ENCODE measurements at places on chromosomes 1 and 21.

- DNase-seq: no peak
These were observed 155.5 kb downstream of the GLUL start for GRCh38 chr1:182235952-182236650.

DNA sequence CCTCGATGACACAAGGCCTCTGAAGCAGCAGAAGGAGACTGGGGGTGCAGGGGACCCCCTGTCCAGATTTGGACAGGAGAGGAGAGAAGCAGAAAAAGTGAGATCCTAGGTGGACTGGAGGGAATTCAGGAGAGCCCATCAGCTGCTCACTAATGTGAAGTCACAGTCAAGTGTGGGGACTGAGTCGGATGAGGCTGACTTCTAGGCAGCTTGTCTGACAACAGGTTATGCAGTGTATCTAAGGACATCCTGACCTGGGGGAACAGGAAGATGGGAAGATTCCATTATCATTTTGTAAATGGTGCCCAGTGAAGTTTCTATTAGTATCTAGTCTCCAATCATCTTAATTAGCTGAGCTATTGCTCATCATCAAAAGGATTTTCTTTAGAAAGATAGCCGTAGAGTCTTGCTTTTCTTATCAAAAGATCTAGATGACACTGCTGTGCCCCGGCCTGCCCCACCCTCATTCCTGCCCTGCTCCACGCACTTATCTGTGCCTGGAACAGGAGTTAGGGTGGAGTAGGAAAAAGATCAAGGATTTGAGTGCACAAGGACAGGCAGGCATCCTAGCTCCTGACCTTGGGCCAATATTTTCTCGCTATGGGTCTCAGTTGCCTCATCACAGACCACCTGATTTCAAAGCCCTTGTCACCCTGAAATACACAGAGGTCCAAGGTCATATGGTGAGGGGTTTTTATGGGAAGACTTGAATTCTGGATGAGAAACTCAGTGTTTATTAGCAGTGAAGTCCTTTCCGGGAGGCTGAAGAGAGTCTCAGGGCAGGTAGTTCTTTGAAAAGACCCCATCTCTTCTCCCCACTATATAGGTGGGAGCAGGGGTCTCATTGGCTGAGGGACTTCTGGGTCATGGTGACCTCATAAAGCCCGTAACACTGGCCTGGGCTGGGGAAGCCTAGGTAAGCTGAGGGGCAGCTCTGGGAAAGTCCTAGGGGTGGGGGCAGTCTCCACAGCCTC is at the start of gene MROH7:
Gene MROH7, plus strand, starts transcription at position 924 of the 974 bp plus-strand sequence. CDS start 11,141 bp downstream, outside the sequence.
- DNase-seq: no peak

DNA sequence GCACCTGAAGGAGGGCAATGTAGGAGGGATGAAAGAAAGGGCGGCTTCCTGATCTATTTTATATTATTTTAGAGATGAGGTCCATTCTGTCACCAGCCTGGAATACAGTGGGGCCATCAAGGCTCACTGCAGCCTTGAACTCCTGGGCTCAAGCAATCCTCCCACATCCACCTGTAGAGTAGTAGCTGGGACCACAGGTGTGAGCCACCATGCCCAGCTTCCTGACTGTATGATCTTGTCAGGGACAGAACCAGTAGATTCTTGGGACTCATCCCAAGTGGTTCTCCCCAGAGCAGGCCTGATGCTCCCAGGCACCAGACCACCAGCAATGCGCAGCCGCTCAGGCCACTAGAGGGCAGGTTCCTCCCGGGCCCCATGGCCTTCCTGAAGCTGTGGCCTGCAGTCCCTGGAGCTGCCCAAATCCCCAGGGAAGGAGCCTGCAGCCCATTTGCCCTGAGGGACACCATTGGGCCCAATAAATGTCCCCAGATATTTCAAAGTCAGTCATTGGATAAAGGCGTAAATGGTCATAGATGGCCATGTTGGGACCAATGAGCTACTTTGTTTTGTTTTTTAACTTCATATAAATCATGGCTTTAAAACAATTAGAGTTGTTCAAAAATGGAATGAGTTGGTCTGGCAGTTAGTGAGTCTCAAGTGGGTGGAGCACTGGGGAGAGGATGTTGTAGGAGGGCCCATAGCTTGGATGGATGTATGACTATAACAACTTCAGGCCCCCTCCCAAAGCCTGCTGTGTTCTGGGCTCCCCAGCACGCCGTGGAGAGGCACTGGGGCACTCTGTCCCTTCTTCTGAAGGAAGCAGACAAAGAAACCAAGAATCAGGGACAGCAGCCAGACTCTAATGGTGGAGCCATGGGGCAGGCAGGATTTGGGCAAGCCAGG is 44.7 kb upstream of the GOLT1A start:
- peak; percentile 78 for DNase-seq

DNA sequence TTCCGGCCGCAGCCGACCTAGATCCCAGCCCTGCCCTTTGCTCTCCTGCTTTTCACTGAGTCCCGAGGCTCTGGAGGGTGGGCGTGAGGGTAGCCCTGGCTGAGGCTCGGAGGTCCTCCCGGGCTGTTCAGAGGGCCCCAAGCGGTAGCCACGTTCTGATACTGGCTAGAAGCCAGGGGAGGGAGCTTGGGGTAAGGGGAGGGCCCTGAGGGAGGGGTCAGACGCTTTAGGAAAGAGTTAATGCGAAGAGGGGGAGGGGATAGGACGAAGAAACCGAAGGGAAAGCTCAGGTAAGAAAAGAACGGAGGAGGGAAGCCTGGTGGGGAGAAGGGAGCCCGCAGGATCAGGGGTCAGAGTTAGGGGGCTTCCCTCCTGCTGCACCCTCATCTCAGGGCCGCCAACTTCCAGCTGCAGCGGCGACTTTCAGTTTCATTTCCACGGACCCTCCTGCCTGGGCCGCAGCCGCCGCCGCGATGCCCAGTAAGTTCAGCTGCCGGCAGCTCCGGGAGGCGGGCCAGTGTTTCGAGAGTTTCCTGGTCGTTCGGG is at the start of gene MOV10:
Gene MOV10, plus strand, starts transcription at position 220 of the 546 bp plus-strand sequence. Its CDS starts 254 bp downstream, at position 474.
- peak; percentile 61 for DNase-seq

DNA sequence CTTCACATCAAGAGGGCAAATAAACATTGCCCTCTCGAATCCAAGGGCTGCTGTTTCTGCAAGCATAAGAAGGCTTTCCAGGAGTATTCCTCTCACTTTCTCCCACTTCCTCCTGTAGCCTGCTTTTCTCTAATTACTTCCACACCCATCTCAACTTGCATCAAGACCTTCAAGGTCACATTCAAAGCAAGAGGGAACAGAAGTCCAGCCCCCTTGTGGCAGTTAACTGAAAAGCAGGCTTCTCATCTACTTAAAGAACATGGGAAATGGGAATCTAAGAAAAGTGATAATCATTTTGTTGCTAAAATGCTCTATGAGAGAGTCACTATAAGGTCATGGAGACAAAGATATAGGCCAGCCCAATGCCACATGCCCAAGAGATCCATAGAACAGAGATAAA is 874.4 kb downstream of the KCNT2 start:
- DNase-seq: peak; percentile 28

GRCh38 chr1:58978096-58978495 is 194.2 kb upstream of the JUN start:
- no peak for DNase-seq

- no peak for DNase-seq
These were observed 755 bp upstream of the THRAP3 start for GRCh38 chr1:36223381-36223995.

DNA sequence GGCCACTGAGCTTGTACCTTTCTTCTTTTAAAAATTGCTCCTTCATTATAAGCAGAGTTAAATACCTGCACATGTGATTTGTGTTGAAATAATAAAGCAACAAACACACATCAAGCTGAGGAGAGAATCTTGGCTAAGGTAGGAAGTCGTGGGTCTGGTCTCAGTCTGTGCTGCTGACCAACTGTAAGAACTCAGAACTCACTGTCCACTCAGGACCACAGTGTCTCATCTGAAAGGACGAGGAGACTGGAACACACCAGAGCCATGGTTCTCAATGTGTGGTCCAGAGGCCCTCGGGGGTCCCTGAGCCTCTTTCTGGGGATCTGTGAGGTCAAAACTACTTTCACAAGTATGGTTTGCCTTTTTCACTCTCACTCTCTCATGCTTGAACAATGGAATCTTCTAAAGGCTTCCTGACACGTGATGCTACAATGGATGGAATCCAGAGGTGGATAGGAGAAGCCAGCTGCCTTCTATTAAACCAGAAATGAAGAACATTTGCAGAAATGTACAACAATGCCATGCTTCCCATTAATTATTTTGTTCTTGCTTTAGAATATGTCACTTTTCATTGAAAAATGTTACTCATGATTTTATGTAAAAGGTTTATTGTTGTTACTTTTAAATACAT is 17.3 kb upstream of the ETS2 start:
- DNase-seq: no peak

DNA sequence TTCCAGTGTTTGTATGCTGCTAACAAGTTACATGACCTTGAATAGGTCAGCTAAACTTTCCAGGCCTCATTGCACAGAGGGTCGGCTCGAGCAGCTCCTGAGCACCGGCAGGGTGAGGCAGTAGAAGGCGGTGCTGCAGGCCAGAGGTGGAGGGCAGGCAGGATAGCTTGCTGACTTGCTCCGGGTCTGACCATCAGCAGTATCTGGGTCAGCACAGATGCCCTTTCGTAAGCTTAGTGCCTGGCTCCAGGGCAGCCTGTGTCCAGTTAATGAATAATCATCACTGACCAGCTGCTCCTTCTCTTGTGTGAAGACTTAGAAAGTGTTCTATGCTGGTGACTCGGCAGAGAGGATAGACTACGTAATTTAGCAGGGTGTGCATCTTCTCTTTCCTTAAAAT is 6.9 kb downstream of the MAPKAPK2 start:
- DNase-seq: no peak

- no peak for DNase-seq
These were observed 42.7 kb downstream of the SGIP1 start for GRCh38 chr1:66576645-66577044.

- no peak for DNase-seq
These were observed 397.1 kb upstream of the VAMP3 start for GRCh38 chr1:7373876-7374562.

DNA sequence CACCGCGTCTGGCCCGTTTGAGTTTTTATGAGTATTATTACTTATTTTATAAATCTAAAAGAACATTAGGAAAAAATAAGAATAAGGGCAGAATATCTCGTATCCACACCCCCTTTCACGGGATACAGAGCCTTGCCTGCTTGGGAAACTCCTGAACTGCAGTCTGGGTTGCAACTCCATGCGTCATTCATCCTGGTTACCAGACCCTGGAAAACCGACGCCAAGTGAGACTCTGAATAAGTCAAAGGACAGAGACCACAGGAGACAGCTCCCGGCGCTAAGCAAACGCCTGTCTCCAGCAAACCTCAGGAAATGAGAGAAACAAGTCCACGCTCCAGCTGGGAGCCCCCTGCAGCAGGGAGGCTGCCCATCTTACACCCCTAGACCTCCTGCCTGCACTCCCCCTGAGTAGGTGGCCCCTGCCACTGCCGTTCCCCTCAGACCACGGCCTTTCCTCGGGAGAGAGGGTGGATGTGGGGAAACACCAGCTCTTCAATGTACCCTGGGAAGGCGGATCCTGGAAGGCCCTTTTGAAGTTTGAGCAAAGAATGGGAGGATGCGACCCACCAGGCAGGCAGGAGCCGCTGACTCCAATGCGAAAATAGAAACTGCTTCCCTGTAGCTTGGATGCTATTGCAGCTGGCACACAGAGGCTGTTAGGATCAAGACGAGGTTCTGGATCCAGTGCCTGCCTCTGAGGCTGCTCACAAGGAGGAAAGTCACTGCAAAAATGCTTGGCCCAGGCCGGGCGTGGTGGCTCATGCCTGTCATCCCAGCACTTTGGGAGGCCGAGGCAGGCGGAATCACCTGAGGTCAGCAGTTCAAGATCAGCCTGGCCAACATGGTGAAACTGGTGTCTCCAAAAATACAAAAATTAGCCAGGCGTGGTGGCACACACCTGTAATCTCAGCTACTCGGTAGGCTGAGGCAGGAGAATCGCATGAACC is 37.7 kb upstream of the GPR157 start:
- DNase-seq: no peak

DNA sequence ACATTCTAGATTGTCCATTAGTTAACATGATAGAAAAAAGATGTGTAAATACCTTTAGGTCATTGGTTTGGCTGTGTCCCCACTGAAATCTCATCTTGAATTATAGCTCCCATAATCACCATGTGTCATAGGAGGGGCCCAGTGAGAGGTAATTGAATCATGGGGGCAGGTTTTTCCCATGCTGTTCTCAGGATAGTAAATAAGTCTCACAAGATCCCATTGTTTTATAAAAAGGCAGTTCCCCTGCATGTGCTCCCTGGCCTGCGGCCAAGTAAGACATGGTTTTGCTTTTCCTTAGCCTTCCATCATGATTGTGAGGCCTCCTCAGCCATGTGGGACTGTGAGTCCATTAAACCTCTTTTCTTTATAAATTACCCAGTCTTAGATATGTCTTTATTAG is 32.5 kb upstream of the SLC44A5 start:
- peak; percentile 50 for DNase-seq

DNA sequence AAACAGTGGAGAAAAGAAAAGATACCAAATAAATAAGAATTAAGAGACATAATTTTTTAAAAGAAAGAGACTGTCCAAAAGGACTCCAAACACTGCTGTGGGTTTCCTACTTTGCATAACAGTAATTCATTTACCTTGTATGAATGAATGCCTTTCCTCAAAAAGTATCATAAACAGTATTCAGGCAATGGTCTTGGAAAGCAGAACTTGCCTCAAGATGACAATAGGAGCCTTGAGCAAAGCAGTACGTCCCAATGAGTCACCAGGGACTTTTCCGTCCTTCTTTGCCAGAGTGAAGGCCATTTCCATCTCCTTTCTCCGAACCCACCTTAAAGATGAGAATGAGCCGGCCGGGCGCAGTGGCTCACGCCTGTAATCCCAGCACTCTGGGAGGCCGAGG is 186.4 kb downstream of the ZBTB18 start:
- DNase-seq: no peak

- no peak for DNase-seq
These were observed 15.3 kb downstream of the KRTAP10-1 start for GRCh38 chr21:44524414-44525371.

GRCh38 chr1:243851257-243851756 is 1.3 kb upstream of the AKT3 start:
- DNase-seq: no peak

DNA sequence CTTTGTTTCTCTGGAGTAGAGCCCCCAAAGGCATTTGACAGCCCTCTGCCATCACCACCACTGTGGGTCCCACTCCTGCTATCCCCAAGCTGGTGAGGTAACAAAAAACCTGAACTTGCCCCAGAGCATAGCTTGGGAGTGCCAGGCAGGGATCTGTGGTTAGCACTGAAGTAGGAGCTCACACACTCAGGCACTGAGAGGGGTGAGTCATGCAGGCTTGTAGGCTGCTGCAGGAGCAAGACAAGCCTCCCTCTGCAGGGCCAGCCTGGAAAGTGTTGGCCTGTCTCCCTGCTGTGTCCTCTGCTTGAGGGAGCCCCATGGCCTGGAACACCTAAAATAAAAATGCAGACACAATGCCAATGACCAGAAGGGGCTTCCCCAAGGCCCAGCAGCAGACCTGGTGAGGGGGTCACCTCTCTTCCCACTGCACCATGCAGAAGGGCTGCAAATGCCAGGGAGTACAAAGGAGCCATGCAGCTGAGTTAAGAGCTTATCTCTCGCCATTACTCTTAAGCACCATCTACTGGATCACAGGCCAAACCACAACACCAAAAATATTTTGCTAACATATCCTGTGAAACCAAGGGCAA is 108.9 kb upstream of the POGK start:
- no peak for DNase-seq

GRCh38 chr21:25640202-25640942 is 1.3 kb downstream of the JAM2 start:
- DNase-seq: peak; percentile 76

GRCh38 chr1:115429884-115430283 is 91.8 kb upstream of the NGF start:
- no peak for DNase-seq

- peak; percentile 31 for DNase-seq
These were observed 57.9 kb downstream of the FHAD1 start for GRCh38 chr1:15304708-15305467.

Data from SK-N-DZ (cell line).